ENCODE measurements at places on chromosomes 4 and X.

DNA sequence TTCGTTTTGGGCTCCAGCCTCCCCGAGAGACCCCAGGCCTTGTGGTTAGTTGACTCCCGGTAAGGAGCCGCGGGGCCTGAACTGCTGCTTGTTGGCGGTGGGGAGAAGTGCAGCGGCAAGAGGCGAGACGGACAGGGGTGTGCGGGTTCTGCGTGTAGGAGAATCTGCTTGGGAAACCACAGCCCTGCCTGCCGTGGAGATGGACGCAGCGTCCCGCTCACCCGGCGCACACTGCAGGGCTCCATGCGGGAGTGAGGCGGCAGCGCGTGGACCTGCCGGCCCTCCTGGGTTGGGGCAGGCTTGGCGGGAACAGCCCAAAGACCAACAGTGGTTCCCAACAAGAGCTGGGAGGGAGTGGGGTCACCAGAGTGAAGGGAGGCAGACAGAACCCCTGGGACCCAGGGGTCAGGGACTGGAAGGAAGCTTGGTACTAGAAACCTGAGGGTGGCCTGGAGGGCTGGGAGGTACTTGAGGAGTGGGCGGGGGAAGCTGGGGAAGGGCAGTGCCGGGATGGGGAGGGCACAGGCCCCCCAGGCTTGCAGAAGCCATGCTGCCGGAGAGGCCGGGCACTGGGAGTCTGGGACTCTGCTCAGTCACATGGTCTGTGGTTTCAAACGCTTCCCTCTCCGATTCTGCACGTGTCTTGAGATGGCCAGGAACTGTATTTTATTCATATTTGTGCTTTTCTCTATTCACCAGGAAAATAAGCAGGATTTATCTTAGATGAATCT lies 70.8 kb downstream of the RGS12 start:
- DNase-seq, result no peak

DNA sequence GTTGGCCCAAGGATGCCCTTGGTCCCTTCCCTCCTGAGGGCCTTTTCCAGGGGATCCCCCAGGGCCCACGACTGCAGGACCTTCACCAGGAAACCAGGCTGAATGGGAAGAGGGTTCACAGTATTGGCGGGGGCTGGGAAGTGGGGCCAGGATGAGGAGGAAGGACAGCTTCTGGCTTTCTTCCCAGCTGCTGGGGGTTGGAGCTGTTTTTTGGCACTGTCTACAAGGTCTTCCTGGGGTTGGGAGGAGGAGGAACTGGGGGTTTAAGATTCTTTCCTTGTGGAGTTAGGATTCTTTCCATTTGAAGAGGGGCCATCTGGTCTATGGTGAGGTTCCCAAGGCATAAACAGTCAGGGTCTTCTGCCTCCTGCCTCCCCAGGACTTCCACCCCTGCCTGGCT lies 64.8 kb downstream of the KIF4A start:
- DNase-seq, result no peak

DNA sequence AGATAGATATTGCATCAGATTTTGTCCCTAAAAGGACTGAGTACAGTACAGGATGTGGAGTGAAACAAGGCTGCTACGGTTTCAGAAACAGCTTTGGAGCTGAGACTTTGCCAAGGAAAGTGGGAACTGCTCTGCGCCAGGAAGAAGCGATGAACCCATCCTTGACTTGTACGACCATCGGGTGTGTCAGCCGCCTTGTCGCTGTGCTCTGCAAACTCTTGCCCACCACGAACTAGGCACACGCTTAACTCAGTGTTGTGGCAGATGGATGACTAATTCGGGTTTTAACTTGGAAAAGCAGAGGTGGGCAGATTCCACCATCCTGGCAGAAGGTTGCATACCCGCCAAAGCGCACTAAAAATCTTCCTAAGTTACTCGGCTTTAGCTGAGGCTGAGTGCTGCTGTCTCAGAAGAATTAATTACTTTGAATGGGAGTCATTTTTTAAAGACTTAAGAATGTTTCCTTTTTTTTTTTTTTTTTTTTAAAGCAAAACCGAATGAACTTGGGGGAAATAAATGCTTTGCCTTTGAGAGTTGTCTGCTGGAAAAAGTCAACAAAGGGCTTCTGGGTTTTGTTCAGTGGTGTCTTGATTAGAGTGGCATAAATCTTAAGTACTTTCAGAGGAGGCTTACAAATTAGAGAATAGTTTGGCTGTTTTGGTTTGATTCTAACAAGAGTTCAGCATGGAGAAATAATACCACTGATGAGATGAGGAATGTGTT lies 69.5 kb downstream of the SHROOM2 start:
- no peak for DNase-seq

GRCh38 chr4:124939908-124940307 lies 227.4 kb upstream of the ANKRD50 start:
- no peak for DNase-seq

GRCh38 chrX:31007321-31007720 lies 64.5 kb downstream of the FTHL17 start:
- no peak for DNase-seq

DNA sequence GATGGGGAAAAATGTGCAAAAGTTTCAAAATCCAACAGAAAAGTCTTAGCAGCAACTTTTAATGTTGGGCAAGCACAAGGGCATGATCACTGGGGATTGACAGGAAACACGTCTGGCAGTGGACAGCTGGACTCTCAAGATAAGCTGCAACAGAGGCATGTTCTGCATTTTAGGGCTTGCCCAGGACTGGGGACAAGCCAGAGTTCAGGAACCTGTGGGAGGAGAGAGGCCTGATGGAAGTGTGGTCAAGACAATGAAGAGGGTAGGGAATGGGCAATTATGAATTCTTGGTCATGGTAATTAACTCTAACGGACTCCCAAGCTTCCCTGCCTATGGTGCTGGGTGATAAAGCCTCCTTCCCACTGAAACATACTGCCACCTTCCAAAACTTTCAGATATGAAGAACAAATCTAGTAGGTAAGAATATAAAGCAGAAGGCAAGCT lies 48.4 kb downstream of the ANXA3 start:
- DNase-seq, result no peak

GRCh38 chr4:20302336-20302735 lies 50.6 kb downstream of the SLIT2 start:
- DNase-seq, result no peak

DNA sequence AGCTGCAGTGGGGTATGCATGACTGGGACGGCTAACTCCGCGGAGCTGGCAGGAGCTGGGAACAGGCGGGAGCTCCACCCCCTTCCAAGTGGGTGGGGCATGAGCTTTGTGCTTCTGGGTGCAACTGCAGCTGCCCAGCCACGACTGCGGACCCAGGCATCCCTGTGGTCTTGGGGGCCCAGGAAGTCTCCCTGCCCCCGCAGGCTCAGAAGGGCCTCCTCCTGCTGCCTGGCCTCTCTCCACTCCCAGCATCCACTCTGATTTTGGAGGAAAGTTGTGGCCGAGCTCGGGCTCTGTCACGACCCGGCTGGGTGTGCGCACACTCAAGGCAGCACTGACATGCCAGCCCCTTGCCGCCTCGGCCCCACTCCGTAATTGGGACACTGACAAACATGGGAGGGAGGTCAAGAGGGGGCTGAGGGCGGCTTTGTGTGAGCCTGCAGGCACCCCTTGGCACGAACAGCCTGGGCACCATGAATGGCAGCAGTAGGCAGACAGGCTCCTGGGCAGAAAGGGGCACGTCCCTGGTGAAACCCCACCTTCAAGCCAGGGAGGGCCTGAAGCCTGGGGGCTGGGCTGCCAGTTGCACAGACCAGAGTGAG lies 822.6 kb downstream of the GLUD2 start:
- DNase-seq, result no peak

GRCh38 chr4:10730590-10730989 lies 46.0 kb upstream of the CLNK start:
- no peak for DNase-seq

DNA sequence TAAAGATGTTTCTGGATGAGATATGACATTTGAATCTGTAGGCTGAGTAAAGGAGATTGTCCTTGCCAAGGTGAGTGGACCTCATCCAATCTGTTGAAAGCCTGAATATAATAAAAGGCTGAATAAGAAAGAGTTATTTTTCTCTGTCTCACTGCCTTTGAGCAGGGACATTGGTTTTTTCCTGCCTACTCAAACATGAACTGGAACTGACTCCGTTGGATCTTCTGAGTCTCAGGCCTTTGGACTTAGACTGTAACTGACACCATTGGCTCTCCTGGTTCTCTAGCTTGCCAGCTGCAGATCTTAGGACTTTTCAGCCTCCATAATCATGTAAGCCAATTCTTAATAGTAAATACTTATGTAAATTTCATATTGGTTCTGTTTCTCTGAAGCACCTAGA lies 43.5 kb downstream of the PPEF2 start:
- DNase-seq, result no peak

- no peak for DNase-seq
Measured at GRCh38 chr4:53779025-53779424, 187.7 kb upstream of the LNX1 start.

DNA sequence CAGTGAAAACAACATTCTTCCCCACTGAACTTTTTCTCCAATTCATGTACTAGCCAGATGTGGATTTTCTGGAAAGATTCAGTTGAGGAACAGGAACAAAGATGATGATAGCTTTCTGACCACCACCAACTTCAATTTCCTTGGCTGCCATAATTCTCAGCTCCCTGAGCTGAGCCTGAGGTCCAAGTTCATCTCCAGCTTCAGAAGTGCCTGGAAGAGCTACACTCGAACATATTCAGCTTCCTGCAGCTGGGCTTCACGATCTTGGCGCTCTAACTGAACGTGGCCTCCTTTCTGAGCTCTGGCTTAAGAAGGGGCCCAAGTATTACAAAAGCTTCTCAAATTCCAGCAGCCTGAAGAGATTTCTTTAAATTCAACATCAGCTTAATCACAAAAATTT lies 83.9 kb downstream of the QDPR start:
- DNase-seq, result no peak

GRCh38 chr4:139526928-139527327 lies 29.1 kb downstream of the SETD7 start:
- DNase-seq, result no peak

GRCh38 chr4:56937262-56937661 lies 29.6 kb downstream of the REST start:
- DNase-seq, result no peak

DNA sequence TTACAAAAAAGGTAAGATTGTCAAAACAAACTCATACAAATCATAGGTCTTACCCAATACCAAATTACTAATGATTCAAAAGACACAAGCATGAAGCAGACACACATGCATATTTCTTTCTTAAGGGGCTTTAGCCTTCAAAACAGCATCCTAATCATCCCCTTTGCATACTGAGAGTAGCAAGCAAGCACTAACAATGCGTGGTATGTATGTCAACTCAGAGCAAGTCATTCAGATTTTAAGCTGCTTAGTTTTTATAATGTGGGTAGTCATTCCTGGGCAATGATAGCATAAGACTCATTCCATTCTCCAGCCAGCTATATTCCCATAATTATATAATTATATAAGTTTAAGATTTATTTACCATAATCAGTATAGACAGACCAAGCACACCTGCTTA lies 219.6 kb downstream of the DKK2 start:
- no peak for DNase-seq

DNA sequence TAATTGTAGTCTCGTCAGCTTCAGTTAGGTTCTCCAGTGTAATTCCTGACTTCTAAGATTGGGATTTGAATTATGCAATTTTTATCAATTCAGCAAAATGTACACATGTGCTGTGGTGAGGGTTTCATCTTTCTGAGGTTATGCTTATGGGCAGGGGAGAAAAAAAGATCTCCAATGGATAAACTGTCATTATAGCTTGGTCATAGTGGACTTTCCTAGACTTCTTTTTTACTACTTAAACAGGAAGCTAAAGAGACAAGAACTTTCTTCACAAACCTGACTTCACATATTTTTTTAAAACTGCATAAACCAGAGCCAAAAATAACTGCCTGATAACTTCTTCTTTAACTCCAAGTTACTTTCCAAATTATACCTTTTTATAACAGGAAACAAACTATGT lies 21.7 kb upstream of the SPP1 start:
- DNase-seq, result no peak

DNA sequence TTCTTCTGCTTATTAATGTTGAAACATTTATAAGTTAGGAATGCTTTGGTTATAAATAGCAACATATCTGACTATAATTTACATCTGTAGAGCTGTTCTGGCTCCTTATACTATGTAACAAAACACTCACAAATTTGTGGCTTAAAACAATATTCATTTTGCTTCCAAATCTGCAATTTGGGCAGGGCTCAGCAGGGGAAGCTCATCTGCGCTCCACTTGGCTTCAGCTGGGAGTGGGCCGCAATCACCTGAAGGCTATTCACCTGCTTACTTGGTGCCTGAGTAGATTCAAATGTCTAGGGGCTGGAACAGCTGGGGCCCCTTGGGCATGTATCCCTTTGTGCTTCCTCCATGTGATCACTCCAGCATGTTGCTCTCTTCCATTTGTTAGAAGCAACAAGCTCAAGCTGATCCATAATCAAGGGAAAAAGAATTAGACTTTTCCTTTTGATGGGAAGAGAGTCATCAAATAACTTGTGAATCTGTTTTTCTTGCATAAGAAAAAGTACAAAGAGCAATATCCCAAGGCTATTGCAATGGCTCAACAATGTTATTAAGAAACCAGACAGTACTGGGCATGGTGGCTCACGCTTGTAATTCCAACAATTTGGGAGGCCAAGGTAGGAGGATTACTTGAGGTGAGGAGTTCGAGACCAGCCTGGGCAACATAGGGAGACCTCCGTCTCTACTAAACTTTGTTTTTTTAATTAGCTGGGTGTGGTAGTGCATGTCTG lies 34.8 kb upstream of the CBR4 start:
- no peak for DNase-seq

DNA sequence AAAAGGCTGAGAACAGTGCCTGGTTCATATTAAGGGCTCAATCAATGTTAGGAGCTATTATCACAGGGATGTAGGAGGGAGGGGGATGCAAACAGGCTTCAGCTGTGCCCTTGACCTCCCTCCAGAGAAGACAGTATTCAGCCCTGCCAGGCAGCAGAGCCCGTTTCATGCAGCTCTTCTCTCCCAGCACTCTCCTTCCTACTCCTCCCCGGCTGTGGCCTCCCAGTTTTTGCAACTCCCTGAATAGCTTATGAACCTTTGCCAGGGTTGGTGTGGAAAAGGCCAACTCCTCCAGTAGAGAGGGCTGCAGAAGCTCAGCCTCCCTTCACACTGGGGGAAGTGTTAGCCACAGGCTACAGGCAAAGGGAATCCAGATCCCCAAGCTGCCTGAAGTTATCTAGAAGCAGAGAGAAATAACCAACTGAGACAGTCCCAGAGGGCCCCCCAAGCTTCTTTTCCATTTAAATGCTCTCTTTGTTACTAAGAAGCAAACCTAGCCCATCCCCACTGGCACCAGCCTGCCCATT lies 31.7 kb upstream of the APLN start:
- DNase-seq, result peak; percentile 11

DNA sequence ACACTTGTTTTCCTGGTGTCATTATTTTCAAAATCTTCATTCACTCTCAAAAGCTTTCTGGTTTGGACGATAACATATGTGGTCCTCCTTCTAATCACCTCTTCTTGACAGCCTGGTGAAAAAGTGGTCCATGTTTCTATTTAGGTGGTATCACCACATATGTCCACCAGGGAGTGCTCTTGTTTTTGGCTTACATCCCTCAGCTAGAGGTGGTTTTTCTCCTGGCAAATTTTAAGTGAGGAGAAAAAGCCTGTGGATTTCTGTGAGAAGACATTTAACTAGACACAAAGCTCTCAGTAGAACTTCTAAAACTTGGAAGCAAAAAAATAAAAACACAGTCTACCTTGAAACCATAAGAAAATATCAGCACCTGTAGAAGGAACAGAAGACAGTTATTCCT lies 58.0 kb upstream of the FRMPD4 start:
- no peak for DNase-seq

GRCh38 chr4:102815981-102816380 lies 11.4 kb downstream of the UBE2D3 start:
- DNase-seq, result no peak

GRCh38 chr4:109012286-109012880 lies 249.5 kb upstream of the ETNPPL start:
- no peak for DNase-seq

Measured in C1 segment of cervical spinal cord (tissue), 14 donors.